Right renal pelvis (tissue), 4 donors: ENCODE measurements at places on chromosomes 5 and 9. TPM values are rescaled to one million over a fixed set of nuclear protein-coding genes. Genes with fewer than 3 reads are reported as not detected.
A peak's percentile ranks its signal among the peaks of the same experiment; 100 is the strongest.

TPD52L3 gene
- polyA plus RNA-seq = not detected

- no peak for DNase-seq
Measured at GRCh38 chr5:1490376-1490775, 33.4 kb downstream of the LPCAT1 start.

- peak; percentile 23 for DNase-seq
Measured at GRCh38 chr5:343461-344401, 22.2 kb downstream of the AHRR start.

- no peak for DNase-seq
Measured at GRCh38 chr5:149400304-149400703, 21.2 kb upstream of the IL17B start.

GRCh38 chr5:82298668-82299067, 20.5 kb upstream of the RPS23 start:
- DNase-seq = no peak

DNA sequence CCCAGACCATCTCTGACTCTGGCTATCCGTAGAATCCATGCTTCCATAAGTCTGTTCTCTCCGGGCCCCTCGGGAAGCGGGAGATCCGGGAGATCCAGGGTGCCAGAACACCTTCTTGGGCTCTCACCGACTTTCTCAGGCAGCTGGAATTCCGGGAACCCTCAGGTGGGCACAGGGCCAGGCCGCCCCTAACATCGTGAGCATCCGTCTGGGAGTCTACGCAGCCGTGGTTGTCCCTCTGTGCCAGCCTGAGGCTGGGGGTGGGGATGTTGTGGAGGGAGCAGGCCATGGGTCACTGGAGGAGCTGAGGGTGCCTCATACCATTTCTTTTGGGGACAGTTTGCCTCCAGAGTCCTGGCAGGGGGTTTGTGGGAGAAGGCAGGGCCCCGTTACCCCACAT, 92.3 kb upstream of the COL5A1 start:
- no peak for DNase-seq

- no peak for DNase-seq
Measured at GRCh38 chr5:80225934-80226326, 29.9 kb downstream of the SERINC5 start.

DNA sequence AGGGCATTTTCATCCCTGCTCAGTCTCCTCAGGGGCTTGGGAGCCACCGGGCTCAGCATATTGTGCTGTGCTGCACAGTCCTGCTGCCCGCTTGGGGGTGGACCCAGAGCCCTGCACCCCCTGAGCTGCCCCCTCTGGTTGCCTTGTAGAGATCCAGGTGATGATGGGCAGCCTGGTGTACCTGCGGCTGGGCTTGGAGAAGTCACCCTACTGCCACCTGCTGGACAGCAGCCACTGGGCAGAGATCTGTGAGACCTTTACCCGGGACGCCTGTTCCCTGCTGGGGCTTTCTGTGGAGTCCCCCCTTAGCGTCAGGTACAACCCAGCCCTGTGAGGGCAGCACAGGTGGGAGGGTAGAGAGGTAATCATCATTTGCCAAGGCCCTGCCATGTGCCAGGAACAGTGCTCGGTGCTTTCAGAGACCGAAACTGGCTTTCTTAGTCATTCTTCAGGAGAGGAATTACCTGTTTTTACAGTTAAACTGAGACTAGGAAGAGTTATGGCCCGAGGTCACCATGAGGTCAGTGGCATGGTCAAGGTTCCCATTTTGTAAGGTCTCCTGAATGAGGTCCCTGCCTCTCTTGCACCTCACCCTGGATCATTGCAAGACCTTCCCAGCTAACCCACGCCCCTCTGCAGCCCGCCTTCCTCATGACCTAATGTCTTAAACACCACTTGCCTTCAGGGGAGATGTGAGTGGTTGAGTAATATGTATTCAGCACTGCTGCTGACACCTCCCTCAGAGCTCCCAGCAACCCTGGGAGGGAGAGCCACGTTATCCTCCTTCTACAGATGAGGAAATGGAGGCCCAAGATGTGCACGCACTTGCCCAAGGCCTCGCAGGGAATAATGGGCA, 7.5 kb downstream of the NHP2 start:
- DNase-seq = no peak

- DNase-seq = peak; percentile 45
Measured at GRCh38 chr9:110623462-110624025, 44.0 kb upstream of the SVEP1 start.

C5orf22 gene
- 35.8 TPM for polyA plus RNA-seq

DNA sequence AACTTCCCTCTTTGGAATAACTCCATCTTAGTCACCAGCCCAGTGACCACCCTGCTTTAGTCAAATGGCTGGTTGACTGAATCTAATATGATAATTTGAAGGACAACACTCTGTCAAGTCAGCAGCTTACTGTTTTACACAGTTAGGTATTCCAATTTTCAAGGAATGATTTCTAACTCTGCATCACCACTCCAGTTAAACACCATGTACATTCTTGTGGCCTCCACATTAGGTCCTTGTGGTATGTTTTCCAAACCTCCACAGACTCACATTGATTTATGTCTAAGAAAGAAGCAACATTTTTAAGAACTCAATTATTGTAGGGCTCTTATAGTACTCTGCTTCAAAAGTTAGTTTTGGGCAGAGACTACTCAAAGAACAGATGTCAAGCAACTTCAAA, 110.7 kb downstream of the TLE1 start:
- DNase-seq = no peak

DNA sequence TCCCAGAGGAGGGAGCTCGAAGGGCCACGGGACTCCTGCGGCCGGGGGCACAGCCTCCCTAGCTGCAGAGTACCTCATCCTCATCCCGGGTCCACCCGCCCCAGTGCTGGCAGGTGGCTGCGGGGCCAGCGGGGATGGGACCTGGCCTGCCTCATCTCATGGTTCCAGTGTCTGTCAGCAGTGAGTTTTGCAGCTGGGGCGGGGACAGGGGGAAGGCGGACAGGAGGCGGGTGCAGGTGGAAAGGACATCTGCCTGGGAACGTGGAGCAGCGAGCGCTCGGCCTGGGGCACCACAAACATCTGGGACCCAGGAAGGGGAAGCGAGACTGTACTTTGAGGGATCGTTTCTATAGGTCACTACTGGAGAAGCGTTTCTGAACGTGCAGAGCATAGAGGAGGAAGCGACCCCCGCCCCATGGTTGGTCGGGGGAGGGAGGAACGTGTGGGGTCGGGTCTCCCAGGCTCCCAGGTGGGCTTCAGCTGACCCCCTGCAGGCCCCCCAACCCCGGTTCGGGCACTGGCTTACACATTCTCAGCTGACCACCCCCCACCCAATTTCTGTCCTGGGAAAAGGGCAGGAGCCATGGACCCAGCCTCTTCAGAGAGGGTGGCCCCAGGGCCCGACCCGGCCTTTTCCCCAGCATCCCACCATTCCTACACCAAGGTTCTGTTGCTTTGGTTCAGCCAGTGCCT, 56.5 kb upstream of the NOTCH1 start:
- DNase-seq = no peak
